Endothelial cell (in vitro differentiated cells): ENCODE measurements at places on chromosomes 7 and 10. TPM values are rescaled to one million over a fixed set of nuclear protein-coding genes. Genes with fewer than 3 reads are reported as not detected.
A peak's percentile ranks its signal among the peaks of the same experiment; 100 is the strongest.

DNA sequence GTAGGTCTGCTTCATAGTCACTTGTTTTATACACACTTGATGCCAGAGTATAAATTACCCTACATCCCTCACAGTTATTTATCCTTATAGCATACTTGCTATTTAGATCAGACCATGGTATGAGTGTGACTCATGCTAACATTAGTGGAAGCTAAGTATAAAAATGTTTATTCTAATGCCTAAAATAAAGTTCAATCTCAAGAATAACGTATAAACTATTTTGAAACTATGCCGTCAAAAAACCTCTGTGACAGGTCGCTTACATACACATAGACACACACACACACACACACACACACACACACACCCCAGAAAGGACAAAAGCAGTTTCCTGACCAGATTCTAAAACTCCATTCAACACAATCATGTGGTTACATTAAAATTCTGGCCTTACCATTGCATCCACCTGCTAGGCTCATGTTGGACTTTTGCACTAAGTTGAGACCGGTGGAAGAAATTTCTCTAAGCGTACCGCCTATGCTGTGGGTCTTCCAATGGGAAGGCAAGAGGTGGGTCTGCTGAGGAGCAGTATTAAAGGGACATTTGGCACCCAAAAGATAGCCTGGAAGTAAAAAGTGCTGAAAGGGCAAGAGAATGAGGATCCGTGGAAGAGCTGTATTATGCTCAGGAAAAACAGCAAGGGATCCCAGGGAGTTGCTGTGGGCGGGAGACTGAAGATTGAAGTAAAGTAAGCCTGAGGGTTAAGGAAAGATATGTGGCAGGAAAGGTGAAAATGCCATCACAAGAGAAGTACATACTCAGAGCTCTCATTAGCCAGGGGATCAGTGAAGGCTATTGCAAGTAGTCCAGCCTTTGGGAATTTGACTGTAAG is 5.0 kb downstream of the FOXP2 start:
- H3K27ac ChIP-seq = no peak overlapping the region
- no peaks in the 10 kb centered on the region for H3K27me3 ChIP-seq
- H3K36me3 ChIP-seq = no peaks in the 10 kb centered on the region
- H3K4me1 ChIP-seq = peaks cover 2% of the 10 kb centered on the region
- H3K4me3 ChIP-seq = no peak overlapping the region

DNA sequence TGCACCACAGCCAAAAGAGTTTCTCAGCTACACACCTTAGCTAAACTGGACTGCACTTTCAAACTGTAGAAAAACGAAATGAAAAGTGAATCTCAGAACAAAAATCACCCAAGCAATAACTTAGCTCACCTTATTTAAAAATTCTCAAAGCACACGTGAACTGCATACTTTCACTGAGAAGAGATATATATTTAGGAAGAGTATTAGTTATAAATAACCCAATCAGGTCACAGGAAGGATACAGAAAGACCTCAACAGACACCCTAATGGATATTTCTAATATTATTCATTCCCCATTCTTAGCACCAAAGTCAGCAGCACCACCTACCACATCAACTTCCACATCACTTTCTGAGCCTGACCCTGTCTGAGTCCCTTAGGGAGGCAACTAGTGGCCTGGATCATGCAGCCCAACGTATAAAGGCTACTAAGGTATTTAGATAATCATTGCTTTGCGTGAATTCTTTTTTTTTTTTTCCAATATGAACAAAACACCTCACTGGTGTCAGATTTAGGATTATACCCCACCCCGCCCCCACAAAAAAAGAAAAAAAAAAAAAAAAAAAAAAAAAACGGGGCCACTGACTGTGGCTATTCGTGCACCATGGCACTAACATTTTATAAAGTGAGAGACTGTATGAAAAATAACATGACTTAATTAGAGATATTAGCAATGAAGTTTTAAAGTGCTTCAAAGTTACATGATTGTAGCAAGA is 2.6 kb downstream of the ABI1 start:
- DNase-seq = no peak
- H3K27me3 ChIP-seq = peaks cover 5% of the 10 kb centered on the region
- H3K27ac ChIP-seq = no peak overlapping the region
- H3K4me3 ChIP-seq = peak overlapping the region; percentile 3

The EBLN1 gene
- not detected for total RNA-seq

GRCh38 chr10:29634764-29635625 is at the start of gene SVIL:
Gene SVIL, minus strand, starts transcription at chr10:29634971. Its CDS starts 79,913 bp downstream, at chr10:29555058.
- H3K36me3 ChIP-seq = peaks cover 11% of the 10 kb centered on the region
- H3K4me1 ChIP-seq = peaks cover 40% of the 10 kb centered on the region
- H3K4me3 ChIP-seq = peak within 1 kb of the TSS; percentile 71
- DNase-seq = no peak
- peak within 1 kb of the TSS; percentile 96 for H3K27ac ChIP-seq
- peaks cover 3% of the 10 kb centered on the region for H3K27me3 ChIP-seq

The GDF2 gene
- not detected for total RNA-seq

The CRYGN gene
- total RNA-seq = not detected

DNA sequence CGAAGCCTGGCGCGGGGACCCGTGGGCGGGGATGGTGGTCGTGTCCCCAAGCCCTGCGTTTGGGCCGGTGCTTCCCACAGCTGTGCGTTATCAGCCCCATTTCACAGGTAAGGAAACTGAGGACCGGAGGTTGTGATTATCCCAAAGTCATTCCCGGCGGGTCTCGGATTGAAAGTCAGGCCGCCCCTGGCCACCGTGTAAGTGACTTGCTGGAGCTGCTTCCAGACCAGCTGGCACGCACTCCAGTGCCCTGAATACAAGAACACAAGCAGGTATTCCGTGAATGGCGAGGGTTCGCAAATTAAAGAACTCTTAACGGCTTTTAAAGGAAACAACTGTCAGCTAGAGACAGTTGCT is 675 bp upstream of the ATE1 start:
- peaks cover 5% of the 10 kb centered on the region for H3K36me3 ChIP-seq
- H3K27me3 ChIP-seq = peaks cover 6% of the 10 kb centered on the region
- H3K27ac ChIP-seq = peak overlapping the region; percentile 70
- H3K4me3 ChIP-seq = peak overlapping the region; percentile 82

DNA sequence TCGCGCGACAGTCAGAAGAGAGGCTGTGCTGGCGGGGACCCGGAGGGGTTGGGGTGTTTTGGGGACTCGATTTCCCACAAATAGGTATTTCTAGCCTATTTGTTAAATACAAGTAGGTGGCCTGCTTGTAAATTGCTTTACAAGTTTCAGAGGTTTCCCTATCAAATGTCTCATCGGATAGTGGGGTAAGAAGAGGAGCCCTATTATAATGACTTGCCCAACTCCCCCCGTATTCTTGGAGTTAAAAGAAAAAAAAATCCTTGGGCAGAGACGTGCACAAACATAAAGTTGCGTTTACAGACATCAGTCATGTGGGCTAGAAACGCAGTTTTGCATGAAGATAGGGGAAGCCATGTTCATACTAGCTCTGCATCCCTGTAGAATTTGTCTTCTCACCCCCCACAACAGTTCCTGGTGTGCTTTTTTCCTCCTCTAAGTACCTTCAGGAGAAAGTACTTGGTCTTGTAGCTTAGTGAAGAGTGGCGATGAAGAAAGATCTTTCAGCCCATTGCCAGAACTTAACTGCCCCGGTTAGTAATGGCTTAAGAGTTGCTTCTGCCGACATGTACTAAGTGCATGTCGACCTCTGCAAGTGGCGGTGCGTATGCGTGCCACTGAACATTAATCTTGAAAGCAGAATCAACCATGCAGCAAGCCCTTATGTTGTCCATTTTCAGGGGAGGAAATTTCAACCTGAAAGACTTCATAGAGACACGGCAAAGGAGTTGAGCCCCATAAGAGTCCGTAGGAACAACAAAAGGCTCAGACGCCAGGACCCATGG is 832 bp upstream of the TIAL1 start:
- H3K36me3 ChIP-seq = peaks cover 8% of the 10 kb centered on the region
- H3K4me1 ChIP-seq = peaks cover 31% of the 10 kb centered on the region
- no peak overlapping the region for H3K27ac ChIP-seq
- peak overlapping the region; percentile 94 for H3K4me3 ChIP-seq

GRCh38 chr10:72162978-72163377 is 52.8 kb upstream of the ANAPC16 start:
- DNase-seq = no peak
- H3K27ac ChIP-seq = no peak overlapping the region

The APBB1IP gene
- total RNA-seq = not detected

DNA sequence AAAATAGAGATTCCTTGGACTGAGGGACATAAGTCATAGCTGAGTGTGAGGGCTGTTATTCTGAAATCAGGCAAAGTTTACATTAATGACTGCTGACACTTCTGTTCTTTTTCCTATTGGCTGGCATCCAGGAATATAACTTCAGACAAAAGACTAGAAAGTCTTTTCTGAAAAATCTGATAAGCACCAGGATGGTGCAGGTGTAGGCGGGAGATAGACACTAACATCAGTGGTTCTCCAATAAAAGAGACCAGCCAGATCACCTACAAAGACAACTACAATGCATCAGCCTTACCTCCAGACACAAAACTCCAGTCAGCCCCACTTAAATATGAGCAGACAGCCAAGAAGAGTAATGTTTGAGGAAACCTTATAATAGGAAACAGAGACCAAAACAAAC is 168.3 kb upstream of the LRGUK start:
- peaks cover 28% of the 10 kb centered on the region for H3K4me1 ChIP-seq
- H3K36me3 ChIP-seq = peaks cover 8% of the 10 kb centered on the region
- H3K4me3 ChIP-seq = no peak overlapping the region
- DNase-seq = no peak

DNA sequence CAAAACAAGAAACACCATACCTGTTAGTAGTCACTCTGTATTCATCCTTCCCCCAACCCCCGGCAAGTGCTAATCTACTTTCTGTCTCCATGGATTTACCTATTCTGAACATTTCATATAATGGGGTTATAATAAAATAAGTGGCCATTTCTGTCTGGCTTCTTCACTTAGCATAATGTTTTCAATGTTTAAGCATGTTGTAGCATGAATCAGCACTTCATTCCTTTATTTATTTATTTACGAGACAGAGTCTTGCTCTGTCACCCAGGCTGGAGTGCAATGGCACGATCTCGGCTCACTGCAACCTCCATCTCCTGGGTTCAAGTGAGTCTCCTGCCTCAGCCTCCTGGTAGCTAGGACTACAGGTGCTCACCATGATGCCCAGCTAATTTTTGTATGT is 69.2 kb downstream of the HIP1 start:
- peaks cover 3% of the 10 kb centered on the region for H3K36me3 ChIP-seq
- H3K4me3 ChIP-seq = no peak overlapping the region
- DNase-seq = no peak
- H3K27ac ChIP-seq = no peak overlapping the region
- H3K27me3 ChIP-seq = no peaks in the 10 kb centered on the region
- no peaks in the 10 kb centered on the region for H3K4me1 ChIP-seq

DNA sequence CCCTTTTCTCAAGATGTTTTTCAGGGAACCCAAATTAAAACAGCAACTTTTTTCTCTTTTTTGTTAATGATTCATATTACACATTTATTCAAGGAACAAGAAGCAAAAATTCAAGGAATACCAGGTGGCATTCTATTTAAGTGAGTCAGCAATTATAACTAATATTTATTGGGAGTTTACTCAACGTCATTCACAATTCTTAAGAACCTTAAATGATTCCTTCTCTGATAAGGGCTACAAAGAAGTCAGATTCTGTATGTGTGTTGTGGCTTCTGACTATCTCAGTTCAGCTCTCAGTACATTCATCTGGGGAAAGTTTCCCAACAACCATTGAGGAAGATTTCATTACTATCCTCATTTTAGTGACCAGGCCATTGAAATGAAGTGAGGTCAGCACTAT is 470.7 kb upstream of the AKR1E2 start:
- no peaks in the 10 kb centered on the region for H3K27me3 ChIP-seq
- no peak for DNase-seq
- no peak overlapping the region for H3K27ac ChIP-seq
- H3K4me1 ChIP-seq = peaks cover 18% of the 10 kb centered on the region
- H3K36me3 ChIP-seq = no peaks in the 10 kb centered on the region

The NODAL gene
- total RNA-seq = 1.5 TPM

DNA sequence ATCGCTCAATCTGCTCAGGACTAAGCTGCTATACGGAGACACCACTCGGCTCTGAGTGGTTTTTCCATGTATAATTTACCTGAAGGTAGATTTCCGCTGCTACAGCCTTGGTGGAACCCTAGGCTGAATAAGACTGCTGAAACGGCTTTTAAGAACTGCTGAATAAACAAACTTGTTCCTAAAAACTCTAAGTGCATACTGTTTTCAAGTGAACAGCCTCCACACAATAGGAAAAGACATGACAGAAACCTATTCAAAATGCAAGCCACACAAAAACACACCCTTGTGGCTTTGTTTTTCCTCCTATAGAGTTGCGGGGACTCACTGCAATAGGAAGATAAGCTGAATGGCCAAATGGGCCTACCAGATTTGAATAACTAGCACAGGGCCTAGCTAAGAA is 117.2 kb downstream of the UBE2H start:
- DNase-seq = no peak
- H3K27ac ChIP-seq = no peak overlapping the region
- H3K4me1 ChIP-seq = peaks cover 48% of the 10 kb centered on the region

GRCh38 chr7:2019711-2020511 is 212.8 kb downstream of the MAD1L1 start:
- H3K36me3 ChIP-seq = peaks cover 4% of the 10 kb centered on the region
- no peaks in the 10 kb centered on the region for H3K4me1 ChIP-seq
- H3K4me3 ChIP-seq = no peak overlapping the region
- DNase-seq = no peak
- H3K27ac ChIP-seq = no peak overlapping the region

DNA sequence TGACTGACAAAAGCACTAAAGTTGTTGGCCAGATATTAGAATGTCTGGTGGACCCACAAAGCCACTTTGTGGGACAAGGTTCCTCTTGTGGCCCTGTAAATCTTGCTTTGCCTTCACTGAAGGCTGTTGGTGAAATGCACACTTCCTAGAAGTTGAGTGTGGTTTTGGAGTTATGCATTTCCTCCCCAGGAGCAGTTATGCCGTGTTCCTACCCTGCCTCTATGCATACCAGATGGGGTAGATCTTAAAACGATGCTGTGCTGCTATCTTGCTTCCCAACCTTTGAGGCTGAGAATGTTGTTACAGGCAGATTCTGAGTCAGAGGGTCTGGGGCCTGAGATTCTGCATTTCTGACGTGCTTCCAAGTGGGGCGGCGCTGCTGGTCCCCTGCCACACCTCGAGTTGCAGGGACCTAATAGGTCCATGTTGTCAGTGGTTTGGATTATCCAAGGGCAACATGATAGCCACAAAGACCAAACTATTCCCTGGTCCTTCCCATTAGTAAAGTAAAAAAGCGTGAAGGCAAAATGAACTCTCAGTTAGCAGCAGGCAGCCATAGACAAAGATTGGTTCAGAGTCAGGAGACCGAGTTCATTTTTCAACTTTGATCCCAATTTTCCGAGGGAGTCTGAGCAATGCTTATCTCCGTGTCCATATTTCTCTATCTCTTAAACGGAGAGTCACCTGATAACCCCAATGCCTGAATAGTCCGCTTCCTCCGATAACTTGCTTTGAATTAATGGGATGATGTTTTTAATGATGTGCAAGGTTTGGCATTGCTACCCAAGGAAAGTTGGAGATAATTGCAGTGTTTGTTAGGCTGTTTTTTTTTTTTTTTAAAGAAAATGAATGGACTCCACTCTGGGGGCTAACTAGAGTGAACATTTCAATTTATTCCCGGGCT is 55.8 kb downstream of the CDHR3 start:
- no peak overlapping the region for H3K27ac ChIP-seq
- H3K4me3 ChIP-seq = no peak overlapping the region
- peaks cover 3% of the 10 kb centered on the region for H3K27me3 ChIP-seq
- DNase-seq = no peak
